ENCODE measurements at places on chromosomes 7 and 10.

- no peak for DNase-seq
Measured at GRCh38 chr7:84720456-84721097, 466.3 kb downstream of the SEMA3D start.

DNA sequence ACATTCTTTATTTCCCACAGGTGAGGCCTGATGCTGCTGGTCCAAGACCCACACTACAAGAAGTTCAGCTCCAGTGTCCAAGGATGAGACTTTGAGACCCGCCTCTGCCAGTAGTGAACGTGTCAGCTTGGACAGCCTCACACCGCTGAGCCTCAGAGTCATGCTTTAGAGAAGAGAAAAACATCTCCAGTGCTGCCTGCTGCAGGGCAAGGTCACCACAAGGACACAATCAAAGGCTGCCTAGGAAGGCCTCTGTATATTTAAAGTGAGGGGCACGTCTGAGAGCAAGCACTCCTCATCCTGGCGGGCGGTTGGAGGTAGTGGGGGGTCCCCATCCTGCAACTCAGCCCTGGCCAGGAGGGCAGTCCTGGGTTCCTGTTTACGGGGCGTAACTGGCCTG lies 19.3 kb downstream of the FGFR2 start:
- no peak for DNase-seq

DNA sequence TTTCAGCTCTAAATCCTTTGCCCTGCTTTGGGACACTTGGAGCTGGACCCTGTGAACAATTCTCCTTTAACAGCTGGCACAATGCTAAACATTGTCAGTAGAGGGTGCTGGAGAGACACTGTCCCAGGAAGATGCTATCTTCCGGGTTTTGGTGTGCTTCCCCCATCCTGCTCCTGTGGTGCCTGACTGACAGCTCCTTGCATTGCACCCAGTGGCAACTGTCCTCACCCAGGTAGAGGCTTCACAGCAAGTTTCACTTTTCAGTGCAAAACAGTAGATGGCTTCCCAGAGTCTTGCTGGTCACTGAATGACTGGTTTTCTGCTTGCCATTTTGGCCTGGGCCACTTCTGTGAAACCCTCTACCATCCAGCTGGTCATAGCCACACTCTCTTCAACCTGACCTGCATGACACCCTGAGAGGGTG lies 77.3 kb downstream of the CDC14C start:
- DNase-seq = no peak

DNA sequence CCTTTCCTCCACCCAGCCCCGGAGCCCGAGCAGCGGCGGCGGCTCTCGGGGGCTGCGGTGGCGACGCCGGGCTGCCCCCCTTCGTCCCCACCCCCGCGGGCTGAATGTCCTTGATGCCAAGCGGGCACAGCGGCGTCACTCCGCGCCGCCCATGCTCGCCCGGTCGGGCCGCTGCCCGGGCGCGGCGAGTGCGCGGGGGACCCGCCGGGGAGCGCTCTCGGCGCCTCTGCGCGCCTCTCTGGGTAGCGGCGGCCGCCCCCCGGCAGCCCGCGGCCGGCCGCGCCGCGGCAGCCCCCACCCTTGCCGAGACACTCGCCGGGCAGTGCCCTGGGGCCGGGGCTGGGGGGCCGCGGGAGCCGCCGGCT lies 433 bp upstream of the PLXNA4 start:
- DNase-seq = no peak

DNA sequence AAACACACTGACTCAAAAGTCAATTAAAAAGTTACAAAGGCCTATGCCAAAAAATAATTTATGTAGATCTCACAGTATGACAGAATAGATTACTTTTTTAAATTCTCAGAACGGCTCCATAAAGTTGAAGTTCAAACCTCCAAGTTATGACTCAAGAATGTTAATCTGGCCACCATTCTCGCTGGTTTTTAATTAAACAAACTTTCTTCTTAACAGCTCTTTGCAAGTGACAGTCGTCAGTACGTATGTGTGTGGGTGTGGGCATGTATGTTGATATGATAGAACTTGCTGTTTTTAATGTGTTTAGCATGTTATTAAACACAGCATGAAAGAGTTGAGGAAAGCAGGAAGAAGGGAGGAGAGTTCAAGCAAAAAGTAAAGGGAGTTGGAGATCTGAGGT lies 18.5 kb downstream of the PRKCQ start:
- DNase-seq = no peak

DNA sequence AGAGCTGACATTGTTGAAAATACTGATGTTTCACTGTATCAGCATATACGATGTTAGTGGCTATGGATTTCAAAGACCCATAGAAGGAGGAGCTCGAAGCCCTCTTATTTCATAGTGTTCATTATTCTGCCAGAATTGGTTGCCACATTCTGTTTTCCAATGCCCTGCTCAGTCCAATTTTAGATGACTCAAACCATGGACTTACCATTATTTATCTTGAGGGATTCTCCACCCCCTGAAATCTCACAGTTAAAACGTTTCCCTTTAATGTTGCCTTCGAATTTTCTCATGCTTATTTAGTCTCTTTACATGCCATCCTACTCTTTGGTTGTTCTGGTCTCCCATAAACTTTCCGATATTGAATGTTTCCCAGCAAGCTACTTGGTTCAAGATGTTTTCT lies 264.5 kb downstream of the HDAC9 start:
- no peak for DNase-seq

DNA sequence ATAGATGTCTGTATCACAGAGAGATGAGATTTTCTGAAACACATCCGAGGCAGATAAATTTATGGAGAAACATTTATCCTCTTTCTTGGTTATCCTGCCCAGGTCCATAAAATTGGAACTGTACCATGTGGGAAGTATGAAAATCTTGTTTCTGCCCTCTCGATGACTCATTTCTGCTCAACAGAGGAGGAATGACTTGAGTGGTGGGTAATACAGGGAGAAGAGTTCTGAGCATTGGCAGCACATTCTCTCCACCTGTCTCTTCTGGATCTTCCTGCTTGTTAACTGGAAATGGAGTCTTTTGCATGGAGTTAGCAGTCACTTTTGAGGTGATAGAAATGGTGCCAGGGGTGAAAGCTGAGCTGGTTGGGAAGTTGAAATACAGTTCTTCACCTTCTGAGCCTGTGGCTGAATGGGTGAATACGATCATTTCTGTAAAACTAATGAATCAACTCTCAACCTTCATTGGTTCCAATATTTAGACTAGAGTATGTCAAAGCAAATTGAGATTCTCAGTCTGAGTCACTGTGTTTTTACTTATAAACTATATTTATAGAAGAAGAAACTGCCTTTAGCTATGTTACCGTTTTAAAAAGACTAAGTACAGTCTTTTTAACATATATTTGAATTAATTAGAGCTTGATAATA lies 945.5 kb downstream of the SORCS3 start:
- no peak for DNase-seq

GRCh38 chr7:127705461-127705959 lies 53.5 kb downstream of the SND1 start:
- no peak for DNase-seq

DNA sequence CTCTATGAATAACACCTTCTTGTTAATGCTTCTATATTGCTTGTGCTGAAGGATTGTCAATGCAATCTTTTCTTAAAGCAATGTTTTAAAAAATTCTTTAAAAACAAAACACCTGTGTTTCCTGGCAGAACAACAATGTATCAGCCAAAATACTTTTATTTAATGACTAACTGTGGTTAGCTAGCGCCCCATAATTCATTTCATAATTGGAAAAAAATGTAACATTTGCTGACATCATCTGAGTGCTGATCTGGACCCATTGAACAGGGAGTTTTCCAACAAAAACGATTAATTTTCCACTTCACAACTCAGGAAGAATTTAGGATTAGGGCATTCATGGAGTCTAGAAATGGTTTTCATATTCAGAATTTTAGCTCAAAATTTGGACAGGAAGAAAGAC lies 137.6 kb upstream of the CDK6 start:
- no peak for DNase-seq
